ENCODE measurements at places on chromosomes 16 and 17.
A peak's percentile ranks its signal among the peaks of the same experiment; 100 is the strongest.

DNA sequence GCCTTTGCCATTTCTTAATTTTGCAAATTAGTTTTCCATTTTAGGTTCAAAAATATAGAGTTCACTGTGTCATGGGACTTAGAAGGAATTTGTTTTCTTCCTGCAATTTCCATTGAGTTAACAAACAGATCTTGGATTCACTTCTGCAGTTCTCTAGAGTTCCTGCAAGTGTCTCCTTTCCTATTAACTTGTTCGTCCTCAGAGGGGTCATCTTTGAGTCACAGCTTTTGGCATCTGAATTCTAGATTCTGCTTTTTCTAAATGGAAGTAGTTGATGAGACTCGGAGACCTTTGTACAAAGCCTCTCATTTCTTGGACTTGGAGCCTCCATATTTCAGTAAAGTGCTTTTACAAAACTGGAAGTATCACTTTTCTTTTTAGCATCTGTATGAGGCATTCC is 323.3 kb downstream of the BCAS3 start:
- DNase-seq = no peak

GRCh38 chr17:57457188-57457587 is 200.9 kb downstream of the MSI2 start:
- no peak for DNase-seq

GRCh38 chr17:38674014-38674748 is 576 bp downstream of the EPOP start:
- DNase-seq = peak; percentile 29

DNA sequence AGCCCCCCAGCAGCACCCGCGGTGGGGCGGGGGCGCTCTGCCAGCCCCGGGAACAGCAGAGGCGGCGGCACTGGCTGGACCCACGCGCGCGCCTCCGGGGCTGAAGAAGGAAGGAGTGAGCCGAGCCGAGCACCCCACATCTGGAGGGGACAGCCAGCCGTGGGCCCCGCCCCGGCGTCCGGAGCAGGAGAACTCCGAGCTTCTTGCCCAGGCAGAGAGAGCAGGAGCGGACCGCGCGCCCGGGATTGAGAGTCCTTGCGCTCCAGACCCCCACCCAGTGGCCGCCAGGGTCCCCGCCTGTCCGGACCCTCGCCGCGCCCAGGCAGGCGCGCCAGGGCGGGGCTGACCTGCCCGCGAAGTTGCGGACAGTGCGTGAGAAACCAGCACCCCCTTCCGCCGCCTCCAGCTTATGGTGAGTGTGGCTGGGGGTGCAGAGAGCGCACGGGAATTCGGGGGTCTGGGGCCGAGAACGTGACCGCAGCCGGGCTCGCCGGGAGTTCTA is 921.9 kb upstream of the EEF2KMT start:
- DNase-seq = no peak

- no peak for DNase-seq
Measured at GRCh38 chr17:64074704-64075426, 54.4 kb upstream of the ICAM2 start.

DNA sequence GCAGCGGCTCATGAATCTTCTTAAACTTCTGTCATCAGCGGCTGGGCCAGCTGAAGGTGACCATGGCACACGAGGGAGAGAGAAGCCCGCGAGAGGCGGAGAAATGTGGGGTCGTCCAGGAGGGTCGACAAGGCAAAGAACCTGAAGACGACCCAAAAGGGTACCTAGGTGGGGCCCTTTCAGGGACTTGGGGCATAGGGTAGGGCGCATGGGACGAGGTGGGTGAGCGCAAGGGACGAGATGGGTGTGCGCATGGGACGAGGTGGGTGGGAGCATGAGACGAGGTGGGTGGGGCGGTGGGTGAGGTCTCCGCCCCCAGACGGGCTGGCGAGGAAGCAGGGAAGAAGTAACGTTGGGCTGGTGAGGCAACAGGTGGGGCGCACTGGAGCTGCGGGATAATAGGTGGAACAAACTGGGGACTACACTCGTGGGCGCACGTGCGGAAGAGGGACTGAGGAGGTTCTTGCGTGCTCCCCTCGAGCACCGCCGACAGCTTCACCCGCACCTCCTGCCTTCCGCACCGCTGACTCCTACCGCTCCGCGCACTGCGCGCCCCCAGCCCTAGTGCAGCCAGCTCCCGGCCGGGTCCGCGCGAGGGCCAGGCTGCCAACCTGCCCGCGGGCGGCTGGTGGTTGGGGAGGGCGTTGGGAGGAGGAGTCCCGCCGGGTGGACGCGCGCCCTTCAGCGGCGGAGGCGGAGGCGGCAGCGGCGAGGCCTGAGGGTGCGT is 23.2 kb upstream of the CRYM start:
- DNase-seq = peak; percentile 44

- peak; percentile 8 for DNase-seq
Measured at GRCh38 chr16:23597003-23597756, 1.1 kb upstream of the NDUFAB1 start.

DNA sequence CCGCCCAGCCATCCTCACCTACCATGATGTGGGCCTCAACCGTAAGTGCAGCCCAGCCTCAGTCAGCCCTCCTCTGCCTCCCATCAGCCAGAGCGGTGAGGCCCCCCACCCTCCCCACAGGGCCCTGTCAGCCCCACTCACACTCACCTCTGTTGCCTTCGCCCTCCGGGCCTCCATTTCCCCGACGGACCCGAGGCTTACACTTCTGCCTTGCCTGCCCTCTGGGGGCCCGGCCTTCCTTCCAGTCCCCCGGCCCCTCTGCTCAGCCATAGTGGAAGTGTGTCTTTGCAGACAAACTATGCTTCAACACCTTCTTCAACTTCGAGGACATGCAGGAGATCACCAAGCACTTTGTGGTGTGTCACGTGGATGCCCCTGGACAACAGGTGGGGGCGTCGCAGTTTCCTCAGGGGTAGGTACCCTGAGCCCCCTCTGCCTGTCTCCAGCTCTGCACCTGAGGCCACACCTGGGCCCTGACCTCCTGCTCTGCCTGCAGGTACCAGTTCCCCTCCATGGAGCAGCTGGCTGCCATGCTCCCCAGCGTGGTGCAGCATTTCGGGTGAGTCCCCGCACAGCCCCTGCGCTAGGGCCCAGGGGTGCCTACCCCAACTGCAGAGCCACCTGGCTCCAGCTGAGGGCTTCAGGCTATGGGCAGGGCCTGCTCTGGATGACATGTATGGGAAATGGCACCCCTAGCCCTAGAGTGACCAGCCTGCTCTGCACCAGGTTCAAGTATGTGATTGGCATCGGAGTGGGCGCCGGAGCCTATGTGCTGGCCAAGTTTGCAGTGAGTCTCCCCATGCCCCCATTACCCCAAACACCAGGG is 4.1 kb downstream of the NDRG4 start:
- no peak for DNase-seq

DNA sequence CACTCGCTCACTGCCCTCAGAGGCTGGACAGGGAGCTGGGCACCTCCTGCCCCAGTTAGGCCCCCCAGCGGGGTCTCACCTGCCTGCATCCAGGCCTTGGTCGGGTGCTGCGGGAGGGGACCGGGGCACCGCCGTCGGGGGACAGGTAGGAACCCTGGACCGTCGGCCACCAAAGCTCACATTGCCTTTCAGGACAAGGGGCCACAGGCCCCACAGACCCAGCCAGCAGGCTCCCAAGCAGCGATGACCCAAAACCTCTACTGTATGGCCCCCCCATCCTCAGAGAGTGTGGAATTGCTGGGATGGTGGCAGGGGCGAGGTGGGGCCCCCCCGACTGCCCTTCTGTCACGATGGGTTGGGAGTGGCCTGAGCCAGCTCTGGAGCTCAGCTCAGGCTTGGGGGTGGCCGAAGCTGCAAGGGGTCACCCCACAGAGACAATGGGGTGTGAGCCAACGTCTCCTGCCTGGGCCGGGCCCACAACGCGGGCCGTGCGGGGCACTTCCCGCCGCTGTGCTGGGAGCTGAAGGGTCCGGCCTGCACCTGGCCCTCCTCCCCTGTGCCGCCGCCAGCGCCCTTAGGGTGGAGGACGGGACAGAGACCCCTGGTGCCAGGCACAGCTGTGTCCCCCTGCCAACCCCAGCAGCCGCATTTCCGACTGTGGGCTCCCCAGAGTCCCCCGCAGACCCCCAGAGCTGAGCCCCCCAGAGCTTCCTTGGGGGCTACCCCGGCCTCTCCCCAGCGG is 498 bp downstream of the IGFALS start:
- no peak for DNase-seq

DNA sequence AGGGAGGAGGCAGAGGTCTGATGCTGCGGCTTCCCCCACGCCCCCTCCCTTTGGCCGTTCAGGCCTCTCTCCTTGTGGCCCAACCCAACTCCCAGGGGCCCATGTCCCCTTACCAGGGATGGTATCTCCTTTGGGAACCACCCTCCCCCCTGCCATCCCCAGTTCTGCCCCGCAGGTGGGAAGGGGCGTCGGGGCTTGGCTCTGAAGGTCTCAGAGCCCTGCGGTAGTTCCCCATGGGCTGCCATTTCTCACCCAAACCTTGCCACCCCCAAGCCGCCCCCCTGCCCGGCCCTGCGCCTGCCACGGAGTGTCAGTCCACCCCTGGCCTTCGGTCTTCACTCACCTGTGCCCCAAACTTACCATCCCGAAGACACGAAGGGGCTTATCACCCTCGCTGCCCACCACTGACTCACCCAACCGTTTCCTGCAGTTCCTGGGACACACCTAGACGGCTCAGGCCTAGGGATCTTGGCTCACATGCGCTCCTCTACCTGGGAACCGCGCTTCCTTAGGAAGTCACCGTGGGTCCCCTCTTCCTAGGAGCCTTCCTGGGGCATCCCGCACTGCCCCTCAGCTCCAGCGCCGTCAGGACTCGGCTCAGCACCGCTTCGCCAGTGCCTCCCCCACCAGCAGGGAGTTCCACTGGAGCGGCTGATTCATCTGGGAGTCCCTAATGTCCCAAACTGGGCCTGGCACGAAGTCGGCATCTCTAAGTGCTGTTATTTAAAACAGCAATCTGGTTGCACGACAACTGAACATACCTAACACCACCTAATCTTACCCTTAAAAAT is 1.1 kb upstream of the DOC2A start:
- no peak for DNase-seq

GRCh38 chr17:27952366-27952765 is 59.2 kb upstream of the LYRM9 start:
- DNase-seq = no peak

DNA sequence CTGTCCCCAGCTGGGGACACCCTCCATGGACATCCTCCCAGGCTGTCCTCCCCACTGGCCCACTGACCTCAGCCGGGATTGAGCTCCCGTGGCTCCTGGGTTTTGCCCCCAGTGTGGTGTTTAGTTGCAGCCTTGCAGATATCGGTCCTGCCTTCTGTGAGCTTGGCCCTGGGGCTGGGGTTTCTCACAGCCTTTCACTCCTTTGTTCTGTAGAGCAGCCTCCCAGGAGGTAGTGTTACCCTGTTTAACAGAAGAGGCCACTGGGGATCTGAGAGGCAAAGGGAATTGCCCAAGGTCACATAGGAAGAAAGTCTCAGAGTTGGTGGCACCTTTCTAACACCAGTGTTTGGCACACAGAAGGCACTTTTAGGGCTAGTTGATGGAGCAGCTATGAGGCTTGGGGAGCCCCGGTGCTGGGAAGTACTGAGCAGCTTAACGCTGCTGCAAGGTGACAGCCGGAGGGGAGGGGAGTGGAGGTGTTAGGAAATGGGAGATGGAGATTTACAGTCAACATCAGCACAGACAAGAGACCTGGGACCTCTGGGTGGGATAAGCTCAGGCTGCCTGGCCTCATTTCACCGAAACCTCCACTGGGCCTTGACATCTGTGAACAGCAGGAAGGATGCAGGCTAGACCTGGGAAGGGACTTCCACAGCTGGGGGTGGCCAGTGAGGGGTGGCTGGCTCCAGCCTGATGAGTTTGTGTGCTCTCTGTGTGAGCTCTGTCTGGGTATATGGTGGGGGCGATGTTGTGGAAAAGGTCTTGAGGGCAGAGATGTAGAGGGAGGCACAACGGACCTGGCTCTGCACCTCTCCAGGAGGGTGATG is 26.1 kb downstream of the CACNA1G start:
- no peak for DNase-seq

GRCh38 chr17:76384222-76384986 is at the start of gene SPHK1:
TSS of gene SPHK1 (plus strand) at chr17:76384609. CDS start at chr17:76385645, 1,036 bp downstream.
- peak; percentile 39 for DNase-seq

DNA sequence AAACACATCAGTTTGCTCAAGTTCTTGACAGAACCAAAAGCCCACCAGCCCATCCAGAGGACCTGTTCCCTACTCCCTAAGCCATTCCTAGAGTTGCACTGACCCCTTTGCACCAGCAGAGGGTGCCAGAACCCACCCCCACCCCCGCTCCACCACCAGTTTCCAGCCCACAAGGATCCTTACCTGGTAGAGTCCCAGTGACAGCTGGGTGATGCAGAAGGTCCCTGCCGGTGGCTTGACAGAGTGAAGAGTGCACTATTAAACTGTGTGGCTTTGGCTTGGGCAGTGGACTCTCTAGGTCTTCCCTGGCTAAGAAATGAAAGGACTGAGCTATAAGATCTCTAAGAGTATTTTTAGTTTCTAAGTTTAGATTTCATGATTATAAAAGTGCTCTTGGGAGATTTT is 73.3 kb upstream of the MTMR4 start:
- DNase-seq = peak; percentile 72

GRCh38 chr17:83104577-83105505 is 25.4 kb downstream of the METRNL start:
- no peak for DNase-seq

DNA sequence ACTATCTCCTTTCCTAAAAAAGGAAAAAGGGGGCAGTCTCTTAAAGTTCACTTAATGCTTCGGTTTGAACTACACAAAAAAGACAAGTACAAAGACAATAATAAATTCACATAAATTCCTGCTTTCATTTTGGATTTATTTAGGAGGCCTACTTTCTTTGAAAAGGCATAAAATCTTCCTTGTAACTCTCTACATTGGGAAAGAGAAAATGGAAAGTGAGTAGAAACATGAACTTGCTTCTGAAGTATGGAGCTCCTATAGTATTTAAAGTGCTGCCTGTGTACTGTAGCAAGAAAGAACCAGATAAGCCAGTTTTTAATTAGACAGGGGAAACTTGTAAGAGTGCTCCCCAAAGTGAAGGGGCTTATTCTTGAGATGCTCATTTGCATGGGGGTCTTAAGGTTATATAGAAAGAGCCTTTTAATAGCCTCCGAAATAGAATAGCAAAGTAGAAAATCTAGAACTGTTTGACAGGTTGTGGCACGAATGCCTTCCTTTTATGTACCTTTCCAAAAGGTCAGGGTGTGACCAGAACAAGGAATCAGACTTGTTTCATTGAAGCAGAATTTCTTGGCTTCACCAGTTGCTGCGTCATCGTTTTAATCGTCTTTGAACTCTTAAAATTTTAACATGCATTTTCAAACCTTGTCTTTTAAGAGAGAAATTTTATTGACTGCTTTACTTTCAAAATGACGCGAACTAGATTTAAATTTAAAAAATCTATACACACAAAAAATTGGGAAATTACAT is 12.9 kb downstream of the GAN start:
- DNase-seq = no peak
